HS-27A (cell line): ENCODE measurements at places on chromosomes 1 and 21.
A peak's percentile ranks its signal among the peaks of the same experiment; 100 is the strongest.

GRCh38 chr1:71054281-71054731, 6.7 kb upstream of the PTGER3 start:
- no peak for DNase-seq

GRCh38 chr1:157580179-157580827, 17.6 kb downstream of the FCRL4 start:
- peak; percentile 20 for DNase-seq

- no peak for DNase-seq
These were observed 56.5 kb downstream of the LAMC2 start for GRCh38 chr1:183242556-183242955.

- no peak for DNase-seq
These were observed 145.2 kb downstream of the NTMT2 start for GRCh38 chr1:170290991-170291390.
